ENCODE measurements at places on chromosomes 5 and 9. TPM values are rescaled to one million over a fixed set of nuclear protein-coding genes. Genes with fewer than 3 reads are reported as not detected.

The PFN3 gene
- total RNA-seq, result not detected

The PCDHB3 gene
- total RNA-seq, result 0.21 TPM

The ALDH1A1 gene
- total RNA-seq, result 4.4 TPM

The LCN9 gene
- not detected for total RNA-seq

The EPB41L4B gene
- 1.4 TPM for total RNA-seq

The SLCO6A1 gene
- total RNA-seq, result not detected

The GADD45G gene
- 1.3 TPM for total RNA-seq

Measured in H4 (cell line).